ENCODE measurements at places on chromosomes 4 and X. TPM values are rescaled to one million over a fixed set of nuclear protein-coding genes. Genes with fewer than 3 reads are reported as not detected.

The MAGEA9B gene
- not detected for total RNA-seq

The S100G gene
- total RNA-seq: not detected

The BCLAF3 gene
- 8.2 TPM for total RNA-seq

The SLC9B1 gene
- total RNA-seq: not detected

DNA sequence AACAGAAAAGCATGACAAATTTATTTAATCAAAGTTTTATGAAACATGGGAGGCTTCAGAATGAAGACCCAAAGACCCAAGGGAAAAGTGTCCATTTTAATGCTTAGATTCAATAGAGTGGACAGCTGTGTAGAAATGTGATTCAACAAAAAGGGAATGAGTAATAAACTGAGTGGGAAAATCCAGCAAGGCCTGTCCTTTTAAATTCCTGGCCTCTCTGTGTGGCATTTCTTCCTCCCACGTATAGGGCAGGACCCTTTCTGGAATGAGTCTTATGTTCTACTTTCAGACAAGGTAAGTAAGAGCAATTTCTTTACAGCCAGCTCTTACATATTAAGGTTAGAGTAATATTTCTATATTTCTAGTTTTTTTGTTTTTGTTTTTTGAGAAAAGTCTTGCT, 14.5 kb downstream of the AASDH start:
- H3K27me3 ChIP-seq: no peaks in the 10 kb centered on the region
- H3K36me3 ChIP-seq: no peaks in the 10 kb centered on the region
- H3K4me1 ChIP-seq: no peaks in the 10 kb centered on the region
- H3K27ac ChIP-seq: no peak overlapping the region

DNA sequence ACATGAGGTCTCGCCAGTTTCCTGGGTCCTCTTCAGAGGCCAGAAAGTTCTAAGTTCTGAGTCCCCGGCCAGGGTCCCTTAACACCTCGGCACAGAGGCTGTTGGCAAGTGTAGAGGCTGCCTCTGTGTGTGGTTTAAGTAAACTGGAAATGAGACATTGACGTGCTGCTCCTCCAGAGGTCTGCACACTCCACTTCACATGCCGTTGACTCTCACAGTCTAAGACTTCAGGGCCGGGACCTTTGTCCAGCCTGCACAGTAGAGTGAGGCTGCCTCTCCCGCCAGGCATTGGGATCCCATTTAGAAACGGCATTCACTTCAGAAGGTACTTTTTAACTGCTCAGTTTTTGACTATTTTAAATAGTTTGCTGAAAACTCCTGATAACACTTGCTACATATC, 10.6 kb upstream of the TADA2B start:
- H3K27ac ChIP-seq: no peak overlapping the region
- H3K36me3 ChIP-seq: peaks cover 4% of the 10 kb centered on the region
- no peak overlapping the region for H3K4me3 ChIP-seq
- no peak for DNase-seq

DNA sequence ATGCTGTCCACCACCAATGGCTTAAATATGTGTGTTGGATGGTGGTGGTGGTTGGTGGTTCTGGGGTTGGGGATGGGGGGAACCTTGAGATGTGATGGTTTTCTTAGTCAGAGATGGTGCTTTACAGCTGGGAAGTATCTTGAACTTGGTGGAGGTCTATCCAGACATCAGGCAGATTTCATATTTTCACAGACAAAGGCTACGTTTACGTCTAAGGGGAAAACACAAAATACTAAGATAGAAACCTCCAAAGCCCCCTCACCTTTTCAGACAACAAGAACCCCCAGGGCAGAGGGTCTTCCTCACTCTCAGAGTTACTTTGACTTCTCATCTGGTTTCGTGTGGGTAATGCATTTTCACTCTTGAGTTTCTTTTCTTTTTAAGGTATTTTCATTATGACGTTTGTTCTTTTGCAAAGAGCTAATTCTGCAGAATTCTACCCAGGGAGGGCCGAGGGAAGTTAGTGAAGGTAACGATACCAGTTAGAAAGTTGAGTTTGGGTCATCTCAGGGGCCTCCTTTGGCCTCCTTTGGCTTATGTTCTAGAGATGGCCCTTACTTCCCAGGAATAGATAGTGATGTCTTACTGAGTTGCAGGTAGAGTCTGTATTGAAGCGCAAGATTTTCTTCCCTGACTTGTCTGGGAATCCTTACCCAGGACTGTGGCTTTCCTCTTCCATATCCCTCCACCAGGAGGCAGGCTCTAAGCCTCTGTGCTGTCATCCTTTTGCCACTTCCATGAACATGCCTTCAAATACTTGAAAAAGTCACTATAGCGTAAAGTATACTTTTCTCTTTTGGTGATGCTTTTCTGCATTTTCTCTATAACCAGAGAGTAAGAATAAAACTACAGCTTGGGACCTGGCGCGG, 31.9 kb downstream of the RHOH start:
- no peak overlapping the region for H3K27ac ChIP-seq
- DNase-seq: no peak
- no peaks in the 10 kb centered on the region for H3K36me3 ChIP-seq
- H3K4me3 ChIP-seq: no peak overlapping the region
- H3K27me3 ChIP-seq: no peaks in the 10 kb centered on the region
- no peaks in the 10 kb centered on the region for H3K4me1 ChIP-seq

All from psoas muscle (tissue), 8 donors.